ENCODE measurements at places on chromosomes 2 and 18.

- no peak for DNase-seq
Observed at GRCh38 chr2:134518101-134518500, 200.7 kb downstream of the TMEM163 start.

DNA sequence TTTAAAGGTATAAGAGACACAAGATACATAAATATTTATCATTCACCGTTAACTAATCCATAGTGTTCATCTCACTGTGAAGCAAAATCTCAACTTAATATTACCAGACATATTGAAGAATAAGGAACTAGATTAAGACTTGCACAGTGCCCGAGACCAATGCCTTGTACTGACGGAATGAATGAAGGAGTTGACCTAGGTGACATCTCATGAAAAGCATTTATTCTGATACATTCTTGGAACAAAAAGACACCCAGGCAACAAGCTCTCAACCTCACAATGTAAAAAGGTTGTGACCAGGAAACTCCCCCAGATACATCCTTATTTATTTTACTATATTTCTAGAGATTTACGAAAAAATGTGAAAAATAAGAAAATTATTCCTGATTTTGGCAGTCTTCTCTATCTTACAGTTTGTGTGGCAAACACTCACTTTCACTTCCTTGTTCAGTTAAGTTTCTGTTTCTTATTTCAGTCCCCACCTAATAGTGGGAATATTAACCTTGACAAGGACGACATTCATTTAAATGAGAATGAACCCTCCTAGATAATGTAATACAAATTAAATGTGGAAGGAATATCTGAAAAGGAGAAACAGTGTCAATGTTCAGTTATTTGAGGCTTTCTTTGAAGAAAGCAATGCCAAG, 28.4 kb downstream of the M1AP start:
- no peak for DNase-seq

DNA sequence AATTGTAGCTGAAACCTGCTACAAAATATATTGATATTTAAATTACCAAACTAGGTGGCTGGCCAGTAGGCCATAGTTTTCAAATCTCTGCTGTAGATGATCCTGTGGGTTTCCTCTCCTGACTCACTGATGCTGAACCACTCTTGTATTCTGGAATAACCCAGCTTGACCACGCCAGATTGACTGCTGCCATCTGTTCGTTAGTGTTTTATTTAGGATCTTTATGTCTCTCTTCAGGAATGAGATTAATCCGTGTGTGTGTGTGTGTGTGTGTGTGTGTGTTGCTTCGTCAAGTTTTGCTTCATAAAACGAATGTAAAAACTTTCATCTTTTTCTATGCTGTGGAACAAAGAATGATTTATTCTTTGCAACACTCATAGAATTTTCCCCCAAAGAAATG, 187.1 kb downstream of the DYSF start:
- no peak for DNase-seq

GRCh38 chr2:151280271-151280670, 9.2 kb downstream of the NMI start:
- no peak for DNase-seq

GRCh38 chr2:65031341-65032018, 24.7 kb upstream of the CEP68 start:
- DNase-seq: no peak

DNA sequence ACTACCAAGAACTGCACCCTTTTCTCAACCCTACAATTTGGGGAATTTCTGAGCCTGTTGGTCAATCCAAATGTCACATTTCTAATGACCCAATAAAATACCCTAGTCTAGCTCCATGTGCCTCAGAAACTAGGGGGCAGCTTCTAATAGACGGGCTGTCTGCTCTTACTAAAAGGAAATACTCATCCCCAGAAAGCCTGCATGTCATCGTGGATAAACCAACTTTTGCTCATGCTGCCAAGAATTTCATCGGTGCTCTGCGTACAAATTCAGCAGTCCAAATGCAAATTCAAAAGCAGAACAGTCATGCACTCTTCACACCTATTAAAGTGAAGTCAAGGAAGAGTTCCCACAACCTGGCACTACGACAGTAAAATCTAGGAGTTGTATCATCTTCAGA, 377.3 kb downstream of the LNPK start:
- no peak for DNase-seq

GRCh38 chr18:34694591-34695165, 15.4 kb upstream of the DTNA start:
- no peak for DNase-seq

DNA sequence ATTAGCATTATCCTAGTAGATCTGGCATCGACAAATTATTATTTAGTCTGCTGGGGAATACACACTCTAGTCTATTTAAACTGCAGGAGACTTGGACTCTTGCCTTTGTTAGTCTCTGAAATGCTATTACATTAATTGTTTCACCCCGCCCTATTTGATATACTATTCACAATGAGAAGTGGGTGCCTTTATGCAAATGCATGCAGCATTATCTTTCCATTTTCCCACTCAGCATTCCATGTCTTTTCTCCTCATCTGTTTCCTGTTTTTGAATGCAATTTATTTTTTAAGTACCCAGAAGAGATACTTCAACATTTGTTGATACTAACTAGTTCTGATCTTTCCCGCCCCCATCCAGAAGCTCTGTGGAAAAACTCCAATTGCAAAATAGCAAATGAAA, 395.3 kb upstream of the NXPH2 start:
- no peak for DNase-seq

DNA sequence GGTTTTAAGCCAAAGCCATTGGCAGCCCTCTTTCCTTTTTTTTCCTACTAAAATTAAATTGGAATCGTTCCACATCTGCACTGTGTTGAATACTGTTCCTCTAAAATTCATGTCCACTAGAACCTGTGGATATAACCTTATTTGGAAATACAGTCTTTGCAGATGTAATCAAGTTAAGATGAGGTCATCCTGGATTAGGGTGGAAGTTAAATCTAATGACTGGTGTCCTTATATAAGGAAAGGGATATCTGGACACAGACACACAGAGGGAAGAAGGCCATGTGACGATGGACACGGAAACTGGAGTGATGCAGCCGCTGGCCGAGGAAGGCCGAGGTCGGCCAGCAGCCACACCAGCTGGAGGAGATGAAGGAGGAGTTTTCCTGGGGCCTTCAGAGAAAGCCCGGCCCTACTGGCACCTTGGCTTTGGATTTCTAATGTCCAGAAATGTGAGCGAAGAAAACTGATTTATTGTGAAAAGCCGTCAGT, 49.4 kb downstream of the LONRF2 start:
- DNase-seq: no peak

GRCh38 chr2:176612736-176613135, 343.5 kb downstream of the MTX2 start:
- no peak for DNase-seq

- DNase-seq: no peak
Observed at GRCh38 chr2:212940816-212941215, 210.6 kb downstream of the IKZF2 start.

- no peak for DNase-seq
Observed at GRCh38 chr2:235979753-235980435, 188.3 kb downstream of the GBX2 start.

GRCh38 chr18:63025251-63026090, 294.1 kb downstream of the BCL2 start:
- DNase-seq: no peak

Data from putamen (tissue), 1 donor.